ENCODE measurements at places on chromosomes 2 and 18.

DNA sequence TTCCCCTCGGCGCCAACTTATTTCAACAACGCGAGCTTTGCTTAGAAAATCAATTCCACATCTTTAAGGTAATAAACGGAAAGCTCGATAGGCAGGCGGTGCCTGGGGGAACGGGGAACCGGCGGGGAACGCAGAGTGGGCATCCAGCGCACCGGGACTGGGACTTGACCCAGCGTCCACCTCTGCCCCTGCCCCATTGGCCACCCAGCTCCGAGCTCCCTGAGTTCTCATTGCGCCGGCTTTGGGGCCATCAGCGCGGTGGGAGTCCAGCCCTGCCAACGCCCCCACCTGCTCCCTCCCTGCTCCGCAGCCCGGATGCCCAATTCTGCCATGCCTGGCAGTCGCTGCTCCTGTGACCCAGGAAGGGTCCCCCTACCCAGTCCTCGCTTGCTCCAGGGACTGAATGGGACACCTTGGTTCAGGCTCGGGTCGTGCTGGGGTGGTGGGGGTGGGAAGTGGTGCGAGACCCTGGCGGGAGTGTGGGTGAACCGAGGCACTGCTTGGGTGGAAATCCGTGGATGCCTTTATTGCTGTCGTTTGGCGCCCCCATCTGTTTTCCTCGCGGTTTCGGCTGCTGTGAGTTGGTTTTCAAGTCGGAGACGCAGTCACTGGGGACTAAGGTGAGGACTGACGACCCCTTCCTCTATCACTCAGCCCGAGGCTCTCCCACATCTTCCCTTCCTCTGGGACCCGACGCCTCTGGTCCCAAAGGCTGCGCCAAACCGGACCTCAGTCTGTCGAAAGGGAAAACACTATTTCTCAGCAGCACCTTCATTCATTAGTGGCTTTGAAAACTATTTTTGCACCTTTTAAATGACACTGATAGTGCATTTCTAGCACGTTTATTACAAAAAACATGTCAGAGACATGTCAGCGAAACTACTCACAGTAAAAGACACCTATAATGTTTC, 2.4 kb upstream of the EVX2 start:
- DNase-seq, result no peak

- DNase-seq, result no peak
These were observed 56.0 kb downstream of the PARD6G start for GRCh38 chr18:80191264-80191663.

DNA sequence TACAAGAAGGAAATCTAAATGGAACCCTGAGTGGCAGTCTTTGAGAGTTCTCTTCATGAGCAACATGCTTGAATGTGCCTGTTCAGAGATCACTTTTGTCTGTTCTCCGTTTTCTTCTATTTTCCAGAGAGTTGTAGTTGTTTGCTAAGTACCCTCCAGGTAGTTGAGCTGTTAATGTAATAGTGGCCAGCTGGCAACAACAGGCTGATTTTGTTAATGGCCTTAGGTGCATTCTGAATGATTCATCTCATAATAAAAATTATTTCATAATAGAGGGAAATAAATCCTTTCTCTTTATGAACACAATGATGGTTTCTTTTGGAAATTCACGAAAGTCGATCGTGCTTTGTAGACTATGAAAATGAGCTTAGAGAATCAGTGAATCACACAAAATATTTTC, 136.8 kb downstream of the LRP1B start:
- DNase-seq, result no peak

DNA sequence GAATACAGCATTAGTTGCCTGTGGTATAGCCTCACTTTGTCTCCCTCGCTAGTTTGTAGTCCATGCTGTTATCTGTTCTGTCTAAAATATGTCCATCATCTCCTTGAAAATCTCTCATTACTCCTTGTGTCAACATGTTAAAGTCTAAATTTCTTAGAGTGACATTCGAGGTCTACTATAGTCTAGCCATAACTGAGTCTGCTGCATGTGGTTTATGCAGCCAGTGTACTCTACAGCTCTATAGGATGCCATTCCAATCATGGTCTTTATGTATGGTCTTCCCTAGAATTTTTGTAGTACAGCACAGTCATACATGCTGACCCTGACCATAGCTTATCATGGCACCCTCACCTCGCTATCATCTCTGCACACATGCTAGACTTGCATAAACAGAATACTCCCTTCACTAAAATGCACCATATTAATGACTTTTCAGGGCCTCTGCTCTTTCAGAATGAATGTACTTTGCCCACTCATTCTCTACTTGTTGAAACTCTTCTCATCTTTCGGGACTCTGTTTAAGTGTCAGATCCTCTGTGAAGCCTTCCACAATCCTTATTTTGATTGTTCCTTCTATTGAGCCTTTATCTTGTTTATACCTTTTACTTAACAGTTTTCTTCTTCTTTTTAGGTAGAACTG, 12.8 kb downstream of the TANK start:
- DNase-seq, result no peak

GRCh38 chr2:23709311-23709710, 217.6 kb downstream of the ATAD2B start:
- DNase-seq, result no peak

GRCh38 chr2:205527801-205528200, 154.5 kb upstream of the NRP2 start:
- DNase-seq, result no peak

DNA sequence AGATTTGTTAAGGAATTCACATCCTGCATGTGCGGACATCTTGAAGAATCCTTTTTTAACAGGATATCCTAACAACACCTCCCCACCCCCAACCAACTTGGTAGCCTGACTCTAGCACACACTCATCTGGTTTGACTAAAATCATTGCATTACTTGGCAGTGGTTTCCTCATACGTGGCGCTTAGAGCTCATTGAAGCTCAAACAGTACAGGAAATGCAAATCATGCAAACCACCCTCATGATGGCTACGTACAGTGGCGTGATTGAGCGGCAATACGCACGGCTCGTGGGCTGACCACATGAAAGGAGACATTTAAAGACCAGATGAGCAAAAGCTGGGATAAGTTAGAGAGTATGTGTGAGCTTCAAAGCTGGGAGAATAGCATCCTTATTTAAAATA, 336.2 kb downstream of the ZEB2 start:
- DNase-seq, result peak; percentile 99

- peak; percentile 49 for DNase-seq
These were observed 222.7 kb downstream of the PHLPP1 start for GRCh38 chr18:62938006-62938405.

- no peak for DNase-seq
These were observed 329.5 kb upstream of the CHAC2 start for GRCh38 chr2:53438100-53438499.

DNA sequence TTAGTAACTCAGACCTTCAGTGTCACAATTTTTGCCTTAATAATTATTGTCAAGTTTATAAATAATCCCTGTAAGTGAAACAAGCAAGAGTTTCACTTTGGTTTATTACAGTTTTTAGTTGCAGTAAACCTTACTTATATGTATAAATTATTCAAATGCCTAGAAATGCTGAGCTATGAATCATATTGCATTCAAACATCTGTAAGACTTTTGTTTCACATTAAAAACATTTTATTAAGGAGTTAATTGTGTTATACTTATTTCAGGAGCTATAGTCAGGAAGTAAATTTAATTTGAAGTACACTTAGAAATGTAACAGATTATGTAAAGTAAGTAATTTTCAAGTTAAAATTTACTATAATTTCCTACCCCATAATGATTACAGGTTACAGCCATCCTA, 3.9 kb upstream of the ETAA1 start:
- DNase-seq, result no peak

DNA sequence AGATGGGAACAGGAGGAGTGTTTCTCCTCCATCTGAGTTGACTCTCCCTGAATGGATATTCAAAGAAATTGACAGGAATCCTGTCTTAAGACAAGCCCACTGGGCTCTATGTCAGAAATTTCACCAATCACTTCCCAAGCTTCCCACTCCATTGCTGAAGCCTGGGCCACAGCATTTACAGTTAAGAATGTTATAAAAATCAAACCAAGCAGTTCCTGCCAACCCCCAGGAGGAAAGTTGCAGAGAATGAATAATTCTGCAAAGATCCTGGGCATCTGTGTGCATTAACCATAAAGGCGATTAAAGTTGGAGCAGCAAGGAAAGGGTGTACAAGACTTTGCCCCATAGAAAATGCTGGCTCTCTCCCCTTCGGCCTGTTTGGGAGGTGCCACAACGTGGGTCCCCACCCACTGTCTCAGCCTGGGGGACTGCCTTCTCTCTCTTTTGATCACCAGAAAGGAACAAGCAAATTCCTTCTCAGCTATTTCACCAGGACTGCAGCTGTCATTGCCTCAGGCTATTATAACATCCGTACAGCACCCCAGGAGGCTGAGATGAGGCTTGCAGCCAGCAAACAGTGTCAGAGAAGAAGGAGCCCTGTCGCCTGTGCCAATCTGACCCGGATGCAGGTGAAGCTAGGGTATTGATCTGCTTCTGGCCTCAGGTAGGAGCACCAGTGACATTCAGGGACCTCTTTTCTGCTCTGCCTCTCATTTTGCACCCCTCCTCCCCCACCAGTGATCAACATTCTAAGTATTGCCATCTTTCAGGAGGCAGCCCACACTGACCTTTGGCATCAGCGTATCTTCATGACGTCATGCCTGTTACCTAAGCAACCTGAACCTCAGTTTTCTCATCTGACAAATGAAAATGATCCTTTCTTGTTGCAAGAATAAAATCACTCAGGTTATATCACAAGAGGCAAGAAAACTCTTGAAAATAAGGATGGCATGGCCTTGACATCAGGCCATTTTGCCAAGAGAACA, 219.0 kb downstream of the SH3BP4 start:
- peak; percentile 54 for DNase-seq

- no peak for DNase-seq
These were observed 165.5 kb downstream of the PHLPP1 start for GRCh38 chr18:62880673-62881364.

- DNase-seq, result no peak
These were observed 34.1 kb upstream of the NXPH2 start for GRCh38 chr2:138814123-138814898.

- DNase-seq, result no peak
These were observed 136.2 kb downstream of the FMNL2 start for GRCh38 chr2:152470861-152471854.

DNA sequence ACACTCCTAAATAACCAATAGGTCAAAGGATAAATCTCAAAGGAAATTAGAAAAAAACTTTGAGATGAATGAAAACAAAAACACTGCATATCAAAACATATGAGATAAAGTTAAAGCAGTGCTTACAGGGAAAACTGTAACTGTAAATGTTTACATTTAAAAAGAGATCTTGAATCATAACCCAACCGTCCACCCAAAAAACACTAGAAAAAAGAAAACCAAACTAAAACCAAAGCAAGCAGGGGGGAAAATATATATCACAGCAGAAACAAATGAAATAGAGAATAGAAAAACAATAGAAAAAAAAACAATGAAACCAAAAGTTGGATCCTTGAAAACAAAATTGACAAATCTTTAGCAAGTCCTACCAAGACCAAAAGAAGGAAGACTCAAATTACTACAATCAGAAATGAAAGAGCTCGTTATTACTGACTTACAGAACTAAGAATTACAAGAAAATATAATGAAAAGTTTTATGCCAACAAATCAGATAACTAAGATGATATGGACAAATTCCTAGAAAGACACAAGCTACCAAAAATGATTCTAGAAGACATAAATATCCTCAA, 65.6 kb downstream of the TLK1 start:
- no peak for DNase-seq

GRCh38 chr2:178865146-178865936, 58.1 kb upstream of the TTN start:
- DNase-seq, result no peak

- no peak for DNase-seq
These were observed 4.8 kb downstream of the ITPRIPL1 start for GRCh38 chr2:96329874-96330273.

GRCh38 chr18:75132931-75133525, 75.9 kb downstream of the PTGR3 start:
- no peak for DNase-seq

- DNase-seq, result no peak
These were observed 164.9 kb downstream of the CCDC148 start for GRCh38 chr2:158291544-158292180.

GRCh38 chr2:9085353-9085752, 81.9 kb upstream of the MBOAT2 start:
- no peak for DNase-seq

DNA sequence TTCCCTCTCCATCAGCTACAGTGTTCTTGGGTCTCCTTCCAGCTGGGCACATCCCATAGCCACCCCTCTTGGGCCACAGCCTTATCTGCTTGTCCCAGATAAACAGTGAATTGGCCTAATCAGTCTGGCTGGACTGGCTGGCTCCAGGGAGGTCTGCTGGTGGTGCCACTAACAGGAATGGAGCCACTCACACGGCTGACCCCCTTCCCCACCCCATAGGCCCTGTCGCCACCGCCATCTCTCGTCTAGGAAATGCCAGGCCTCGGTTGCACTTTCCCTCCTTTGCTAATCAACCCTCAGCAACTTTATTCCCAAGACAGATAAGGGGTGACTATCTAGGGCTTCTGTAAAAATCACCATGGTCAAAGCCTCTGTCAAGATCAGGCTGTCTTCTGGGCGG, 23.0 kb upstream of the TNP1 start:
- DNase-seq, result no peak

DNA sequence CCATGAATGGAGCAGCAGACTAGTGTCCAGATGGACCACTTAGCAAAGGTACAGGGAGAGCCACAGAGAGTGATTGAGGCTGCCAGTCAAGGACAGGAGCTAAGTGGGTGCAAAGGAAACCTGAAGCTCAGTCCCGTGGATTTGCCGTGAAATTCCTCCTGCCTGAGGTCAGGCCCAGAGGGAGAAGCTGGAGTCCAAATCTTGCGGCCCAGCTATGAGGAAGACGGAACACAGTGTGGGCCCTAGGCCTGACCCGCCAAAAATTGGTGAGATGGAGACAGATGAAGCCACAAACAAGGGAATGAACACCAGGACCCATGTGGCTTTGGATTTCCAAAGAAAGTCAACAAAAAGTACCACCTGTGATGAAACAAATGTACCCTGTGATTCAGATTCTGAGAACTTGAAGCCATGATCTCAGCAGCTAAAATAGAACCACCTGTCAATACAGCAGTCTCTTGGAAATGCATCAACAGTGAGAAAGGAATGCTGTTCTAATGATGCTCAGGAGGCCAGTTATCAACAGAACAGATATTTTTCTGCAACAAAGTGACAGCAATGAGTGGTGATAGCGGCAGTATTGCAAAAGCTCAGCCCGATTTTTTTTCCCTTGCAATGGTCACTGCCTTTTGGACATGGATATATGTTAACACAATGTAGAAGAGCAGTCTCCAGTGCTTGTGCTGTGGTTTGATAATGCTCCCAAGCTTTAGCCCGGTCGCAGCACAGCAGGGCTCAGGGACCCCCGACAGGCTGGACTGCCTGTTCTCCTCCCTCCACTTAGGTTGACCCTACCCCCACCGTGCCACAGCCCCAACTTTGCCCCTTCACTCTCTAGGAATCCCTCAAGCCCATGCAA, 10.7 kb downstream of the COL6A3 start:
- peak; percentile 49 for DNase-seq

All from fibroblast of skin of left quadriceps (primary cell).